ENCODE measurements at places on chromosomes 6 and 20. TPM values are rescaled to one million over a fixed set of nuclear protein-coding genes. Genes with fewer than 3 reads are reported as not detected.

- no peaks in the 10 kb centered on the region for H3K4me1 ChIP-seq
- no peak overlapping the region for H3K4me3 ChIP-seq
- no peaks in the 10 kb centered on the region for H3K27me3 ChIP-seq
- no peak overlapping the region for H3K27ac ChIP-seq
Observed at GRCh38 chr6:128307671-128308070, 212.7 kb downstream of the PTPRK start.

PTGIS gene
- 33.6 TPM for total RNA-seq

- no peaks in the 10 kb centered on the region for H3K27me3 ChIP-seq
Observed at GRCh38 chr6:139134064-139134395, 850 bp upstream of the HECA start.

GRM1 gene
- under 0.01 TPM for total RNA-seq

GRCh38 chr6:143901885-143902750 lies 37.8 kb downstream of the ZC2HC1B start:
- no peak overlapping the region for H3K4me3 ChIP-seq
- H3K27me3 ChIP-seq: no peaks in the 10 kb centered on the region
- no peak overlapping the region for H3K27ac ChIP-seq
- peak; percentile 42 for DNase-seq

DNA sequence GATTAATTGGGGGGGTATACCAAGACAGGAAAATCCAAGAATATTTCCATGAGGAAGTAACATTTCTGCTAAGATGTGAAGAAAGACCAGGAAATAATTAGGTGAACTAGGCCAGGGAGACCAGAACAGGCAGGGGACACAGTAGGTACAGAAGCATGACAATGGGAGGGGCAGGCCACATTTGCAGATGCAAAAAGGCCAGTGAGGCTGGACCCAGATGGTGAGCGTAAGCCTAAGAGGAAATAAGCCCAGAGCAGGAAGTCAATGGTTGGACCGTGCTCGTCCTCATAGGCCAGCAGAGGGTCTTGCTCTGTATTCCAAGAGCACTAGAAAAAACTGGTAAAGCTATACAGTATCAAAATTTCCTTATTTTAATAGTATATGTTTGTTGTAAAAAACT lies 9.4 kb downstream of the CEP162 start:
- no peaks in the 10 kb centered on the region for H3K4me1 ChIP-seq
- no peak overlapping the region for H3K27ac ChIP-seq
- no peak overlapping the region for H3K4me3 ChIP-seq
- no peaks in the 10 kb centered on the region for H3K36me3 ChIP-seq
- H3K27me3 ChIP-seq: no peaks in the 10 kb centered on the region

- DNase-seq: no peak
- no peaks in the 10 kb centered on the region for H3K27me3 ChIP-seq
- peaks cover 4% of the 10 kb centered on the region for H3K36me3 ChIP-seq
- peak overlapping the region; percentile 40 for H3K27ac ChIP-seq
- peak overlapping the region; percentile 40 for H3K4me3 ChIP-seq
- peaks cover 13% of the 10 kb centered on the region for H3K4me1 ChIP-seq
Observed at GRCh38 chr20:18739751-18740166, 73.8 kb upstream of the SCP2D1 start.

- H3K36me3 ChIP-seq: no peaks in the 10 kb centered on the region
- H3K4me1 ChIP-seq: peaks cover 13% of the 10 kb centered on the region
- H3K4me3 ChIP-seq: no peak overlapping the region
- no peak overlapping the region for H3K27ac ChIP-seq
- no peak for DNase-seq
- no peaks in the 10 kb centered on the region for H3K27me3 ChIP-seq
Observed at GRCh38 chr6:47188588-47189021, 121.1 kb downstream of the TNFRSF21 start.

NOTCH4 gene
- 0.59 TPM for total RNA-seq

DNA sequence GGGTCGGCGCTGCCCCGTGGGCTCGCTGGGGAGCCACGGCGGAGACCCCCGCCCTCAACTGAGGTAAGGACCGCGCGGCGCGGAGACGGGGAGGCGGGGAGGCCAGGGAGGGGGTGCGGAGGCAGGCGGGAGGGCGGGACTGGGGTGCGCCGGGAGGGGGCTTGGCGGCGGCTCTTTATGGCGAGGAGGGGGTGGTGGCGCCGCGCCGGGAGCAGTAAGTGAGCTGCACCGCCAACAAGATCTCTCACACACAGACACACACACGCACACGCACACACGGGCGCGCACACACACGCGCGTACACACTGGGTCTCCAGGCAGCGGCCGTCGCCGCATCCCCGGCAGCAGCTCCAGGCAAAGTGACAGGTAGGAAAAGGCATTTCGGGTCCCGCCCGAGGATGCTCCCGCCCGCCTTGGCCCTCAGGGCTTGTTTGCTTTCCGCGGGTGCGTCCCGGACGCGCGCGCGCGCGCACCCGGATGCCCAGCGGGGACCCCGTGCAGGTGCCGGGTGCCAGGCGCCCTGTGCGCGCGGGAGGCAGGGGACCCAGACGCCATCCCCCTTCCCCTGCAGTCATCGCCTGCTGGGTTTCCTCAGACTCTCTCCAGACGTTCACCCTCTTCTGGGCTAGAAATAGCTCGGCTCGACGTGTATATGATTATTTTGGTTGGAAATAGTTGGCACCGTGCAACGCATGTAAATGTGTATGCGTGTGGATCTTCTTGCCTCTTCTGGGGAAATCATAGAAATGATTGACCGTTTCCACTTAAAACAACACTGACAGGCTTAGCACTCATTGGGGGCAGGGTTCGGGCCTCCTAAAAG lies at the start of gene PLCB4:
Gene PLCB4, plus strand, starts transcription at position 247 of the 823 bp plus-strand sequence. CDS start 238,728 bp downstream, outside the sequence.
- DNase-seq: peak; percentile 86
- H3K4me3 ChIP-seq: peak within 1 kb of the TSS; percentile 78
- H3K27me3 ChIP-seq: no peaks in the 10 kb centered on the region
- H3K36me3 ChIP-seq: no peaks in the 10 kb centered on the region

C20orf144 gene
- total RNA-seq: under 0.01 TPM

DNA sequence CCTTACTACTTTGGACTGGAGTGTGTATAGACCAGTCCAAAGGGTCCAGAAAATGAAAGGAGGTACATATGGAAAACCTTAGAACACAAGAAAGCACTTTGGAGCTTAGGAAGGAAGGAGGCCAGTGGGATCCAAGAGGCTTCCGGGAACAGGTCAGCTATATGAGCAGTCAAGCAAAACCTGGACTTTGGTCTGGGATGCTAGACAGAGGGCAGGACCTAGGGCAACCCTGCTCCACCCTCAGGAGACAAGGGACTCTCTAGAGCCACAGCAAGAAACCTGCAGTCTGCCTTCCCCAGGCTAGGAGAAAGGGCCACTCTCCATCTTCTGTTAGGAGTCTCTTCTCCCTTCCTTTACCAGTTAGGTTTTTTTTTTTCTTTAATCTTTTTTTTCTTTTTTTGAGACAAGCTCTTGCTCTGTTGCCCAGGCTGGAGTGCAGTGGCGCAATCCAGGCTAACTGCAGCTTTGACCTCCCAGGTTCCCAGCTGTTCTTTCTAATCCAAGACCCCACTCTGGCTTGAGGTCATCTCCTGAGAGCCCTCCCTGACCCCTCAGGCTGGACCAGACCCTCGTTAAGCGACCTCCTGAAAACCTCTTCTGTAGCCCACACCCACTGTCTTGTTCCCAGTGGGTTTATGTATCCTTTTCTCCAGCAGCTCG lies 4.6 kb downstream of the KCNK5 start:
- H3K27ac ChIP-seq: no peak overlapping the region
- DNase-seq: no peak
- H3K36me3 ChIP-seq: no peaks in the 10 kb centered on the region
- peaks cover 12% of the 10 kb centered on the region for H3K27me3 ChIP-seq
- no peaks in the 10 kb centered on the region for H3K4me1 ChIP-seq
- H3K4me3 ChIP-seq: no peak overlapping the region

DNA sequence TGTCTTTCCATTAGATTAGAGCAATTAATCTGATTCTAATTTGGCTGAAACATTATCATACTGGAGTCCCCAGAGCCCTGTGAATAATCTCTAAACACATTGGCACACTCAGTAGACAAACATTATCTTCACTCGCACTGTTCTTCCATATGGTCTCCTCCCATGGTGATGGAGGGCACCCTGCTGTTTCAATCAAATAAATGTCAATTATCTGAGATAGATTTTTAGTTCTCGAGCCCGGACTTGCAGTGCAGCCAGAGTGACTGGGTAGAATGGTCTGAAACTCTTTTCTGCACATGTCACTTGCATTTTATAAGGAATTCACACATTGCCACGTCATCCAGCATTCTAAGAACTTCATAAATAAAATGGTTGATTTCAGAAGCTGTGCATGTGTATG lies 90.6 kb upstream of the MAP3K7 start:
- no peak overlapping the region for H3K27ac ChIP-seq
- H3K4me1 ChIP-seq: no peaks in the 10 kb centered on the region
- H3K36me3 ChIP-seq: no peaks in the 10 kb centered on the region
- H3K4me3 ChIP-seq: no peak overlapping the region
- no peaks in the 10 kb centered on the region for H3K27me3 ChIP-seq

BANF2 gene
- not detected for total RNA-seq

LAMA2 gene
- total RNA-seq: 3.5 TPM

DNA sequence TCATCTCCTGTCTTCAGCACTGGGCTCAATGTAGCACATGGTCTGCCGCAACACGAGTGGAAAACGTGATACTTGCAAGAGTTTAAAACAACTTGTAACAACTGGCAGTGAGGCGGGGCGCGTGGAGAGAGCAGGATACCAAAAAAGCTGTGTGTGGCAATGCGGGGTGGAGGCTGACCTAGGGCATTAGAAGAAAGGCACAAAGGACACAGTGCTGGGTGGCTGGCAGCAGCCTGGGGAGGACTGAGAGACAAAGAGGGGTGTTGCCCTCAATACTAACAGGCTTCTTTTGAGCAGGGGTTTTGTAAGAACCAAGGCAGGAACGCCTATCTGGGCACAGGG lies 1.5 kb upstream of the GFOD1 start:
- H3K27ac ChIP-seq: no peak overlapping the region
- no peaks in the 10 kb centered on the region for H3K36me3 ChIP-seq
- H3K4me1 ChIP-seq: peaks cover 4% of the 10 kb centered on the region
- no peak overlapping the region for H3K4me3 ChIP-seq
- DNase-seq: no peak

GRCh38 chr20:46458866-46459750 lies 52.7 kb upstream of the ELMO2 start:
- no peak overlapping the region for H3K27ac ChIP-seq
- DNase-seq: no peak
- no peak overlapping the region for H3K4me3 ChIP-seq

DNA sequence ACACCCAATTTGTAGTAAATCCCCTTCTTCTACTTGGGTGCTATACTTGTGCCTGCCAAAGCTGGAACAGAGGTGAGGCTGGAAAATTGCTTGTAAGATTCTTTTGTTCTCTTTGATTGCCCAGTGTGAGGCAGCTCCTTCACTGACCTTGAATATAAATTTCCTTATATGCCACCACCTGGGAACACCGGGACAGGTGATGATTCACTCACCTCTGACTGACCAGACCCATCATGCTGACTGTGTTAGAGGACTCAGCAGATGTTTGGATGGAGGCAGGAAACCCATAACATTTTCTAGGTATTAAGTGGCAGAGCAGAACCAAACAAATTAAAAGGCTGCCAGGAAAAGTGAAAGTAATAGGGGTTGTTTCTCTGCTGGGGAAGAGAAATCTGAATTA lies 120.9 kb downstream of the GRM1 start:
- no peaks in the 10 kb centered on the region for H3K27me3 ChIP-seq
- no peak overlapping the region for H3K4me3 ChIP-seq
- DNase-seq: no peak
- no peaks in the 10 kb centered on the region for H3K36me3 ChIP-seq

HSD17B8 gene
- 2.7 TPM for total RNA-seq

TFEB gene
- 5.6 TPM for total RNA-seq

OR2J3 gene
- total RNA-seq: not detected

THBS2 gene
- total RNA-seq: 1,102 TPM

- peaks cover 43% of the 10 kb centered on the region for H3K36me3 ChIP-seq
- no peak overlapping the region for H3K27ac ChIP-seq
- H3K27me3 ChIP-seq: no peaks in the 10 kb centered on the region
- H3K4me3 ChIP-seq: no peak overlapping the region
- H3K4me1 ChIP-seq: no peaks in the 10 kb centered on the region
Observed at GRCh38 chr6:166500246-166500645, 86.2 kb downstream of the RAMACL start.

- no peaks in the 10 kb centered on the region for H3K36me3 ChIP-seq
- no peak overlapping the region for H3K27ac ChIP-seq
- no peak for DNase-seq
- H3K27me3 ChIP-seq: no peaks in the 10 kb centered on the region
Observed at GRCh38 chr6:78883651-78884050, 16.3 kb downstream of the IRAK1BP1 start.

GRCh38 chr6:16544521-16544920 lies 216.7 kb downstream of the ATXN1 start:
- peaks cover 6% of the 10 kb centered on the region for H3K4me1 ChIP-seq
- no peak for DNase-seq
- no peaks in the 10 kb centered on the region for H3K36me3 ChIP-seq
- peak overlapping the region; percentile 13 for H3K27ac ChIP-seq

DNA sequence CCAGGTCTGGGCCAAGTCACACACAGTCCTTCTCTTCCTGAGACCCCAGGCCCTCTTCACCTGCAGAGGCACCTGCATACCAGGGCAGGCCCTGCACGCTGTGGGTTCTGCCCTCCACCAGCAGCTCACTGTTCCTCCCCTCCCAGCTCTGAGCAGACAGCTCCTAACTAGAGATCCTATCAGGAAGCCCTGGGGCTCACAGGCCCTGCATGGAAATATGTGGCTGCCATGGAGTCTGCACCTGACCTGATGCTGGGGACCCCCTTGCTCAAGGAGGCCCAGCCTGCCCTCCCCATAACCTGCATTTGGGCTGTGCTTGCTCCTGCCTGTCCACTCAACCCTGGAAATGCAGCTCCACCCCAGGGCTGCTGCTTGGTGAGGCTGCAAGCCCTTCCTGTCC lies 14.6 kb upstream of the HLA-G start:
- no peak overlapping the region for H3K27ac ChIP-seq
- H3K4me1 ChIP-seq: no peaks in the 10 kb centered on the region
- peaks cover 2% of the 10 kb centered on the region for H3K27me3 ChIP-seq

BHLHE23 gene
- total RNA-seq: not detected

- no peak overlapping the region for H3K4me3 ChIP-seq
- no peaks in the 10 kb centered on the region for H3K27me3 ChIP-seq
- no peaks in the 10 kb centered on the region for H3K36me3 ChIP-seq
- peak overlapping the region; percentile 58 for H3K27ac ChIP-seq
Observed at GRCh38 chr6:113293423-113293740, 563.8 kb upstream of the MARCKS start.

DNA sequence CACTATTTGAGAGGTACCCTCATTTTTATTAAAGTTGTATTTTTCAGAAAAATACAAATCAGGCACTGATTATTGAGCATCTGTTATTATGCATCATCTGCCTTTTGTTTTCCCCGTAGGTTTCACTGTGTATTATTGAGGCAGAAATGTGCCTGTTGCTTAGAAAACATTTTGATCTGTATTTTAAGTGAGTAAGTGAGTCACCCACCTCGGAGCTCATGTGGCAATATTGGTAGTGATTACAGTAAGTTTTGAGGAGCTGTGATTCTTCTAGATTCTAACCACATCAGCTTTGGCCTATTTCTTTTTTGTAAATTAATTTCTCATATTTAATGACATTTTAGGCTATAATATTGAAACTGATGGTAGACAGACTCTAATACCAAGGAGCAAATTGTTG lies 59.6 kb upstream of the LAMP5 start:
- no peak overlapping the region for H3K4me3 ChIP-seq
- no peaks in the 10 kb centered on the region for H3K27me3 ChIP-seq
- H3K36me3 ChIP-seq: no peaks in the 10 kb centered on the region
- no peak overlapping the region for H3K27ac ChIP-seq

GRCh38 chr20:1401451-1401907 lies 8.6 kb upstream of the FKBP1A start:
- no peaks in the 10 kb centered on the region for H3K27me3 ChIP-seq
- H3K4me1 ChIP-seq: peaks cover 32% of the 10 kb centered on the region
- no peak for DNase-seq
- peak overlapping the region; percentile 57 for H3K27ac ChIP-seq
- H3K36me3 ChIP-seq: no peaks in the 10 kb centered on the region
- no peak overlapping the region for H3K4me3 ChIP-seq
